ENCODE measurements at places on chromosomes 5 and 9.

- DNase-seq = no peak
Observed at GRCh38 chr5:100828898-100829356, 74.2 kb downstream of the ST8SIA4 start.

GRCh38 chr5:28253431-28253830 is 1215.0 kb upstream of the CDH9 start:
- no peak for DNase-seq

- no peak for DNase-seq
Observed at GRCh38 chr5:94944160-94944559, 325.7 kb downstream of the SLF1 start.

- no peak for DNase-seq
Observed at GRCh38 chr9:109319626-109320241, 1.1 kb downstream of the EPB41L4B start.

GRCh38 chr5:172245046-172245445 is 38.5 kb downstream of the UBTD2 start:
- no peak for DNase-seq

- no peak for DNase-seq
Observed at GRCh38 chr5:55763746-55764420, 26.0 kb downstream of the DDX4 start.

DNA sequence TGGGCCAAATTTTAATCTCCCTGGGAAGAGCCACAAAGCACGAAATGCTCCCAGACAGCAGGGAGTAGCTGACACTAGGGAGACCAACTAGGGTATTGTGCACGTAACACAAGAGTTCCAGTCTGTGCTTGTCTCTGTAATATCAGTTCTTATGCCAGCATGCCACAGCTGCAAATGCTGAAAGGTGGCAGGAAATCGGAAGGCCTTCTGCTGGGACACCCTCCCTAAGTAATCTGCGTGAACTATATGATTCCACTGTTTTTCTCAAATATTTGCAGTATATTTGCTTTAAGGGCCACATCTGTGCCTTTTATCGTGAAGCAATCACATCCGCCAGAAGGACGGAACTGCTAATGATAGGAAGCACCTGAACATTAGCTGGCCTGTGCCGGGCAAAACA is 12.6 kb downstream of the VLDLR start:
- no peak for DNase-seq

DNA sequence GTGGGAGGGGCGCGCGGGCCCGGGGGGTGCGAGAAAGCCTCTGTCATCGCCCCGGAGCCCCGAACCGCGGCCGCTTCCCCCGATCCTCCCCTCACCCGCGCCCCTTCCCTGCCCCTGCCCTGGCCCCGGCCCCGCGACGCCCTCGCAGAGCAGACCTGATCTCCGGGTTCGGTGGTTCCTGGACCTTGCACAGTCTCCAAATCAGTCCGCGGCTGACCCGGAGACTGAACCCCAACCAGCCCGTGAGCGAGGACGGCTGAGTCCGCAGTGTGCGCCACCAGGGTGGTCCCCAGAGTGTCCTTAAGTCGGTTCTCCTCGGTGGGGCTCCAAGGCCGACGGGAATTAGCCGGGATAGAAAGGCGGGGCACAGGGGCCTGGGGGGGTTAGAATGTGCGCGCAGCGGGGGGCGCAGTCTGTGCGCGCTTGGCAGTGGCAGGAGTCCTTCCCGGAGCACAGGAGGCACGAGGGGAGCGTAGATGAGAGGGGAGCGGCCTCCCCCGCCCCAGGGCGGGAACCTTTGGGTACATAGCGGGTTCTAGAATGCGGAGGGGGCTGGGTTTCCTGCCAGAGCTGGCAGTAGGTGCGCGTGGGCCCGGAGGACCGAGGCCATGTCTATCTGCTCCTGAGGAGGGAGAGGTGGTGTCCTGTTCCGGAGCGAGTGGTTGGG is 779 bp downstream of the PKN3 start:
- DNase-seq = no peak

- no peak for DNase-seq
Observed at GRCh38 chr5:132053483-132053882, 7.0 kb upstream of the IL3 start.

DNA sequence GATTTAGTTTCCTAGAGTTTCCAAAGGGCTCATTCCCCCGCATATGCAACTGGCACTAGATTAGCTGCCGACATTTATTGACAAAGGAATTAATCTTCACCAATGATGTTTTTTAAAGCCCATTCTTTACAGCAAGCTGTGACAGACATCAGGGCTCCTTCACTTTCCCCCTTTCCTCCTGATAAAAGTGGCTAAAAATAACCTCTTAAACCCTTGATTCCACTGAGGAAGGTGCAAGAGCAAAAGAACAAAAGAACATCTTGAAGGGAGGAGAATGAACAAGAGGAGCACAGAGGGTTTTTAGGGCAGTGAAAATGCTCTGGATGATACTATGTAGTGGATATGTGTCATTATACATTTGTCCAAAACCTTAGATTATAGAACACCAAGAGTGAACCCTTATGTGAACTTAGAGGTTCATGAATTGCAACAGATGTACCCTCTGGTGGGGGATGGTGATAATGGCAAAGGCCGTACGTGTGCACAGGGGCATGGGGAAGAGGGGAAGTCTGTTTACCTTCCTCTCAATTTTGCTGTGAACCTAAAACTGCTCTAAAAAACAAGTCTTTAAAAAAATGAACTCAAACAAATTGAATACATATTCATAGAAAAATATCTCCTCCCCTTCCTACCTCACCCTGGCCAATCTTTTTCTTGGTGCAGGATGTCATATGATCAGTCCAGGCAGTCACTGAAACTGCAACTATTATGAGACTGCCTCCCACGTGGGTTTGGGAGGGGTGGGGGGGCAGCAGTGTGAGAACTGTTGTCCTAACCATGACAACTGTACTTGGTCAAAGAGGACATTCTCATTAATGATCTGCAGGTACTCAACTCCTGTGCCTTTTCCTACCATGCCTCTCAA is 83.0 kb downstream of the MARCHF3 start:
- DNase-seq = no peak

GRCh38 chr9:25677301-25678146 is 720 bp downstream of the TUSC1 start:
- DNase-seq = no peak

DNA sequence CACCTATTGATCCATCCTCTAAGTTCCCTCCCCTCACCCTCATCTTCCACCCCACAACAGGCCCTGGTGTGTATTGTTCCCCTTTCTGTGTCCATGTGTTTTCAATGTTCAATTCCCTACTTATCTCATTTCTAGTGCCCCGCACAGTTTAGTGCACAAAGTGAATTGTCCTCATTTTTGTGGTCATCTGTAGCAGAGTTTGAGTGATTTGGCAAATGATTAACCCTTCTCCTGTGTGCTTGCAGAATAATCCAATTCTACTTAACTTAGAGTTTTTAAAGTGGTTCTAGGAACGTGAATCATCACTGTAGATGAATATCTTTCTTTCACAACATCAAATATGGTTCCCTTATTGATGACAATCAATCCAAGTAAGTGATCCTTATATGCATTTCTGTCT is 6.3 kb upstream of the HAPLN1 start:
- DNase-seq = no peak

DNA sequence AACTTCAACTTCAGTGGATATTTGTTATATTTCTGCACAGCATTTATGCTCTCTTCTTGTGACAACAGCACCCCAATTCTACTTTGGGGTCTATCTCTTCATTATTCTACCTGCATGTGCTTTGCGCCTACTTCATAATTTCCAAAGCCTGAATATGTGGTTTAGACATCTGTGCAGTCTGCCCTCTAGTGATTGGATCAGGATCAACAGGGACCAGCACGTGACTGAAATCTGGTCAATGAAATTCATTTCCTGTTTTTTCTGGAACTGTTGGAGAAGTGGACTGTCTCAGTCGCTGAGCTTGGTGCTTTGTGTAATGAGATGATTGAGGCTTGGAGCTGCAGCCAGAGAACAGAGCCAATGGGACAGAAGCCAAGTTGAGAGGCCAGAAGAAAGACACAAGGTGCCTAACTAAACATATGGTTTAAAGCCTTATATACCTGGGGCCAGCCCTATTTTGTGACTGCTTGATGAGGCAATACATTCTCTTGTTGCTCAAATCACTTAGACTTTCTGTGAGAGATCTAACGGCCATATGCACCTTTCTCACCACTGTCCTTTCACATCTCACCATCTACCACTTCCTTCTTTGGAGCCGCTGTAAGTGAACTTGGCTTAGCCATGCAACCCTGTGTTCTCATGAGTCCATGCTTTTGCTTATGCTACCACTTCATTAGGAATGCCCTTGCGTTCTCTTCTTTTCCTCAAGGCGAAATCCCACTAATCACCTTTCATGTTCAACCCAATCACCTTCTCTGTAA is 68.8 kb upstream of the PPP2R2B start:
- DNase-seq = no peak

DNA sequence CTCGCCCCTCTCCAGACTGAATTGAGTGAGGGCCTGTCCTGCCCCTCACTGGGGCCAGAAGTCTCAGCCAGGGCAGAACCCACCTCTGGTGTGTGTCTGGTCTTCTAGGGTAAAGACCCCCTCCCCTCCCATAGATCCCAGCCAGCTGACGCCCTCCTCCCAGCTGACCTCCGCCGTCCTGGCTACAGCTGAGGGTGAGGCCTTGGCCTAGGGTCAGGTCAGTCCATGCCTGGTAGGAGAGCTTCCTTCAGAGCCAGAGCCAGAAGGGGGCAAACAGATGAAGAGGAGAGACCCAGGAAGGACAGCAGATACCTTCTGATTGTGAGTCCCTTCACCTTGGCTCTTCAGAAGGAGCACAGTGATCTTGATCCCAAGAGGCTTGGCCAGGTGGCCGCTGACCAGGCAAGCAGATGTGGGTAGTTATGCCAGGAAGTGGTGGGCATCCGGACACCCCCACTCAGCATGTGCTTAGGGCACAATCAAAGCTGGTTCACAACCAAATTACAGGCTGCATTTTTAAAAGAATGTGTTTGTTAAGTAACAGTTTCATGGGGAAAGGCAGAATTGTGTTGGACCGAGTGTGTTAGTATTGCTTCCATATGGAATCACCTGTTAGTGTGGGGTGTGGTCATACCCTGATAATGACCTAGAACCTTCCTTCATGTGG is 29.9 kb downstream of the JADE2 start:
- DNase-seq = no peak
